ENCODE measurements at places on chromosomes 1 and 21.

DNA sequence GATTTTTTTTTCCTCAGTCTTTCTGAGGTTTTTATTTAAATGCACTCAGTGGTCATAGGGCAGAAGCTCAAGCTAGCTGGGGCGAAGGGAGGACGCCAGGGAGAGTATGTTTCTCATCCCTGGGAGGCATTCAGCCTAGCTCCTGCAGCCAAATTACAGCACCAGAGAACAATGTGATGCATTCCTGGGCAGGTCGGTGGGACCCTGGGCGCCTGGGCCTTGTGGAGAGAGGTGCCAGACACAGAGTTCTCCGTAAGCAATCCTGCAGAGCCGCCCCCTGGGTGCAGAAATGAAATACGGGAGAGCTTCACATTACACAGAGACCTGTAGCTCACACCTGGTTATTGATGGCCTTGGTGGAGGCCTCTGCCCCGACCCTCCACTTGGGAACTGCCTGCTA, 15.5 kb downstream of the WNT2B start:
- DNase-seq: no peak

GRCh38 chr1:62082456-62083363, 111.9 kb upstream of the L1TD1 start:
- no peak for DNase-seq

DNA sequence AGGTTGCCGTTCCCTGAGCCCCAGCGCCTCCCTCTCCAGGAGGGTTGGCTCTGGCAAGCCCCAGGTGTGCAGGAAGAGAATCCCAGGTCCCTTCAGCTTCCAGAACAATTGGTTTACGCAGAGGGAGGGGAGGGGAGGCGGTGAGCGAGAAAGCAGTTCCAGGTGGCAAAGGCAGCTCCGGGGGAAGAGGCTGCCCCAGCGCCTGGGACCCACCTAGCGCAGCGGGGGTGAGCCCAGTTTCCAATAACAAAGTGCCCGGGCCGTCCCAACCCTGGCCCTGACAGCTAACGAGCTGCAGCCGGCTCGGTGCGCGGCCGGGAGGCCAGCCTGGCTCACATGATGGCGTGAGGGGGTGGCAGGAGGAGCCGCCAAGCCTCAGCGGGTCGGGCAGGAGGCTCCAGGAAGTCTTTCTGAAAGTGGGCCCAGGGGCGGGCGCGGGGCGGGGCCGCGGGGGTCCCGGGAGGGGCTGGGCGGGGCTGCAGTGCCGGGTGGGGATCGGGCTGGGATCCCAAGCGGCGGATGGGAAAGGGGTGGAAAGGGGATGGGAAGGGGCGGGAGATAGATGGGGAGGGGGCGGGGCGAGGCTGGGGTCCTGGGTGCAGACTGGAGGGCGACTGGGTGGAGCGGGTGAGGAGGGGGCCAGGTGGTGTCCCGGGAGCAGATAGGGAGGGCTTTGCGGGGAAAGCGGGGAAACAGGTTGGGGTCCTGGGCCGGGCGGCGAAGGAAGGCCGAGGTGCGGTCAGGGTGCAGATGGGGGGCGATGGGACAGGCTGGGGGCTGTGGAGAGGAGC, 22.8 kb downstream of the DHRS3 start:
- peak; percentile 24 for DNase-seq

- DNase-seq: no peak
These were observed 106.4 kb downstream of the RGL1 start for GRCh38 chr1:183911285-183911684.

- DNase-seq: no peak
These were observed 119.2 kb downstream of the TM2D1 start for GRCh38 chr1:61605607-61606321.

DNA sequence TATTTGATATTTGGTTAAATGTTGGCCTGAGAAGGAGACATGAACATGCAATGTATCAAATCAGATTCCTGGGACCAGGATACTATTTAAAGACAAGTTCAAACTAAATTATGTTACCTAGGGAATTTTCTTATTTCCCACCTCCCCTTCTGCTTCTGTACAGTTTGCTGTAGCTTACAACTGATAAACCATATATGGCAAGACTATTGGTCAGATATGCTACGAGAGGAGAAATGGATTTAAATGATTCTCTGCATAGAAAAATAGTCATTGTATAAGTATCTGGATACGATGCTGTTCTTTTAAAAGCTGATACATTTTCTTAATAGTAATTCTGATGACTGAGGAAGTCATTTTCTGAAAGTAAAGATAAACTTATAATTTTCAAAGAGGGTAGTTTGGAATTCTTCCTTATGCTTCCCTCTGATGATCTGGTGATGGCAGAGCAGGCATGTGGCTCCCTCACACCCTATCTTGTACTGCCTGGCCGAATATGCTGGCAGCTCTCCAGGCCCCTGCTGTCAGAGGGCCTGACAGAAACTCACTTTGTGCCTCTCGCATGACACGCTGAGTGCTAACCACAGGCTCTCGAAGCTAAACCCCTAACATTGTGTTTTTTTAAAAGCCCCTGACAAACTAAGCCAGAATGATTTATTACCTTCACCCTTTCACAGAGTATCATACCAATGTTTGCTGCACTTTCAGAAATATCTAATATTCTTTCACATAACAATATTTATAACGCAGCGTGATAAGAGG, 19.4 kb downstream of the RRP15 start:
- DNase-seq: no peak

DNA sequence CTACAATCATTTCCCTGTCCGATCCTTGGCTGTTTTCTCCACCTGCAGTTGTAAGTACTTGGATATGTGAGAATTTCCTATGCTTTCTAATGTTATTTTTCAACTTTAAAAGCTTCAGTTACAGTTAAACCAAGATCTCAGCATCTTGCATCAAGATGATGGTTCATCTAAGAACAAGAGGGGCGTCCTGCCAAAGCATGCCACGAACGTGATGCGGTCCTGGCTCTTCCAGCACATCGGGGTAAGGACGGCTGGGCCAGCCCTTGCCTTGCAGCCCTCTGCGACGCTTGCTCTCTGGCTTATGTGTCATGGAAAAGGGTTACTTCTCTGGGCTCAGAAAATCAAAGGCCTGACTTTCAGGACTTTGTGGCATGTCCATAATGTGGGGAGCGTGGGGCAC, 46.8 kb downstream of the PKNOX1 start:
- DNase-seq: no peak

DNA sequence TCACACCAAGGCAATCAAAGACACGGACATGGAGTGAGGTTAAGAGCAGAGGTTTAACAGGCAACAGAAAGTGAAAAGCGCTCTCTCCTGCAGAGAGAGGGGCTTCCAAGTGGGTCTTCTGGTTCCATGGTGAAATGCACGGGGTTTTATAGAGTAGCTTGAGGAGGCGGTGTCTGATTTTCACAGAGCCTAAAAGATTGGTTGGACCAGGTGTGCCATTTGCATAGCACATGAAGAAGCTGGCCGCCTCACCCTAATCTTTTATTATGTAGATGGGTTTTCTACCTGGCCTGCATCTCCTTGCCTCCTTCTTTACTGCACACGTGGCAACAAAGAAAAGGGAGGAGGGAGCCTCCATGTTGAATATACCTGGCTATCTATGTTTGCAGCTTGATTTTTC, 197.3 kb downstream of the RYR2 start:
- DNase-seq: no peak

GRCh38 chr1:1431845-1432273, 3.6 kb upstream of the VWA1 start:
- no peak for DNase-seq

- DNase-seq: no peak
These were observed 365.3 kb upstream of the PROX1 start for GRCh38 chr1:213622365-213623063.

DNA sequence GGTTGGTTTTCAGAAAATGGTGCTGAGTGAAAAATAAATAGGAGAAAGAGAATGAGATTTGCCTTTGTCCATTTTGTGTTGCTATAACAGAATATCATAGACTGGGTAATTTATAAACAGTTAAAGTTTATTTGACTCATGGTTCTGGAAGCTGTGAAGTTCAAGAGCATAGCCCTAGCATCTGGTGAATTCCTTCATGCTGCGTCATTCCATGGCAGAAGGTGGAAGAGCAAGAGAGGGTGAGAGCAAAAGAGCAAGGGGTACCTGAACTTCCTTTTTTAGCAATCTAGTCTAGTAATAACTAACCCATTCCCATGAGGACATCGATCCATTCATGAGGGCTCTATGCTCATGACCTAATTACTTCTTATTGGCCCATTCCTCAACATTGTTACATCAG, 209.1 kb upstream of the ZP4 start:
- no peak for DNase-seq

DNA sequence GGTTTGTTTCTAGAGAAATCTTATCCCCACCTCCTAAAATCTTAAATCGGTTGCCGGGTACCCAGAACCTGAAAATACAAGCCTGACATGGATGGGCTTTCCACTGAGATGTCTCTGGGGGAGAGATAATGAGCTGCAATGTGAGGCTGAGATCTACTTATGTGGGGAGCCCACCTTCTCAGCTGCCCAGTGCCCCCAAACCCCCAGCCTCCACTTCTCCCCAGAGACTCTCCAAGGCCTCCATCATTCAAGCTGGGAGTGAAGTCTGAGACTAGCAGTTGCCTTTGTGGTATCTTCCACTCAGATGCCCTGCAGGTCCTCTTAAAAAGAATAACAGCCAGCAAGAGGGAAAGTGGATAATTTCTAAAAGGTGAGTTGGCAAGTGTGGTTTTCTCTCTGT, 11.7 kb upstream of the ACTRT2 start:
- DNase-seq: no peak

- no peak for DNase-seq
These were observed 31.8 kb upstream of the RGS2 start for GRCh38 chr1:192776998-192777397.

GRCh38 chr1:116379674-116380498, 6.8 kb downstream of the ATP1A1 start:
- no peak for DNase-seq

GRCh38 chr1:8536515-8536914, 218.6 kb downstream of the SLC45A1 start:
- no peak for DNase-seq

GRCh38 chr1:233016798-233017197, 66.4 kb downstream of the NTPCR start:
- no peak for DNase-seq

GRCh38 chr1:151312826-151313225, 14.4 kb downstream of the PI4KB start:
- DNase-seq: no peak

DNA sequence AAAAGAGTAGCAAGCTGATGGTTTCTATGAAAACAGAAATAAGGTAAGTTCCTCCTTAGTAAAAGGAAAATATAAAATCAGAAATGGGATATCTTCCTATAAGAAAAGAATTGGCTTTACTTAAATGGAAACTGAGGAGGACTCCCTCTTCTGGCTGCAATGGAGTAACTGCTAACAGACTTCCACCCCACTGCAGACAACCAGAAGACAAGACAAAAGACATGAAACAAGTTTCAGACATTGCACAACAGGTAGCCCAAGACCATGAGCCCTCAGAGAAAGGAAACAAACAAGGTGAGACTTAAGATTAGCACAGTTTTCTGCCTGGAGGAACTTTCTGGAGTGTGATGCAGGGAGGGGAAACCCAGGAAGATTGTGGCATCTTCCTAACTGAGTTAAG, 17.0 kb upstream of the OLFML2B start:
- no peak for DNase-seq

- no peak for DNase-seq
These were observed 71.0 kb downstream of the DYRK1A start for GRCh38 chr21:37437376-37438080.

GRCh38 chr1:95029532-95029931, 43.2 kb downstream of the ALG14 start:
- DNase-seq: no peak

GRCh38 chr21:14785679-14786078, 239.6 kb upstream of the SAMSN1 start:
- DNase-seq: no peak

DNA sequence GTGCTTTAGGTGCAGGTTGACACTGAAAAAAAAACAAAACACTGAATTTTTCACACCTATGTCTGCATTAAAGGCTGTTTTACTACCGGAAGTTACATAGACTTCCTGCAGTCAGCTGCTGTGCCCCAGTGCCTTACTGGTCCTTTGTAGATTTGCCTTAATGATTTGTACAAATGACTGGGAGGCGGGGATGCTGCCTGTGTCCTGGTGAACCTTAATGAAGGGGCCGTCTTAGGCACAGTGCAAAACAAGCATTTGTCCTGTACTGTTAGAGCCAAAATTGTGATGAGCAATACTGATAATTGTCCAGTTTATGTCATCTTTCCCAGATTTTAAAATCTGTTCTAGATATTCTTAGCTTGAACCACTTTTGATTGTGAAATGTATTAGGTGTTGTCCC, 90.9 kb upstream of the PGD start:
- no peak for DNase-seq

DNA sequence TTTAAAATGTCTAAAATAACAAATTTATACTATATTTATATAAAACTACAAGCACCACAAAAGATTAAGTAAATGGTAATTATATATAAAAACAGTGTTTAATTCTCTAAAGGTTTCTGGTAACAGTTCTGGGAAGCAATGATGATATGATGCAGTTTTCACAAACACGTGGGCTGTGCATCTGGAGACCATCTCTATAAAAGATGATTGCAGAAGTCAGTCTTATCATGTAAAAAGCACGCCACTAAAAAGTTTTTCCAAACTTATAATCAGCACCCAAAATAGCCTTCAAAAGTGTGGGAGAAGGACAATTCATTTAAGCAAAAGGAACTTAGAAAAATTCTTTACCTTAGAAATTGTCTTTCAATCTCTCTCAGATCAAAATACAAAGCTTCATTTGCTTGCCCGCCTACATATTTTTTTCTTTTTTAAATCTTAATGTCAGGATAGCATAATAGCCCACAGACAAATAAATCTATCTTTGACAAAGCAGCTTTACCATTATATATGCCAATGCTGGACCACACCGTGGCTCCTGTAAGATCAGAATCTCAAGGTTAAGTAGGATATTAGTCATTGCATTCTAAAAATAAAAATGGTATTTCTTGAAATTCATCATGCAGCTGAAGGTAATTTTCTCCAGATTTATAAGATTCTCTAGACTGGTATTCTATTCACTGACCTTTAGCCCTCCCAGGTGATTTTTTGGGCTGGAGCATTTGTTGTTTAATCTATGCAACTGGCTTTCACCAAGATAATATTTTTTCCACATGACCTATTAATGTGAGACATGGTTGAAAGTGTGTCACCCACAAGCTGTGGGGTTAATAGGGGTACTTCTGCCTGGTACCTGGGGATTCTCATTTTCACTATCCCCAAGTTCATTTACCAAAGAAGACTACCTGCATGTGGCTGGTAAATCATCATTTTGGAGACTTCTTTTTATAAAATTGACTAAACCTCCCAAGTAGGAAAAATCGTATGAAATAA, 189.6 kb upstream of the ST6GALNAC5 start:
- DNase-seq: no peak

DNA sequence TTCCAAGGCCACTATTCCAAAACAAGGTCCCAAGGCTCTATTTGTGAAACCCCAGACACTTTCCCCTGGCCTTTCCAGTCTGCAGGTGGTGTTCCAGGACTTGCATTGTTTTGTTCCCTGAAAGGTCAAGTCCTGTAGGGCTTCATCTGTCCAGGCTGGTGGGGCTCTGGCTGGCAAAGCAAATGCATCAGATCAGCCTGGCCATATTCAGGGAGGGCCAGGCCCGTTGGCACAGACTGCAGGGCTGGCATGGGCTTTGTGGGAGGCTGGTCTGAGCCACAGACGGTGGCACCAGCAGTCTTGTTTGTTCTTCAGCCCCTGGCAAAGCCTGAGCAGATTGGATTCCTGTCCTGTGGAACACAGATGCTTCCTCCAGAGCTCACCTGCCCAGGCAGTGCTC, 93.0 kb downstream of the SPATA46 start:
- peak; percentile 99 for DNase-seq

Measured in C1 segment of cervical spinal cord (tissue), 14 donors.